ENCODE measurements at places on chromosomes 6 and 20.

- DNase-seq = no peak
Measured at GRCh38 chr20:54914995-54915394, 439.6 kb downstream of the DOK5 start.

DNA sequence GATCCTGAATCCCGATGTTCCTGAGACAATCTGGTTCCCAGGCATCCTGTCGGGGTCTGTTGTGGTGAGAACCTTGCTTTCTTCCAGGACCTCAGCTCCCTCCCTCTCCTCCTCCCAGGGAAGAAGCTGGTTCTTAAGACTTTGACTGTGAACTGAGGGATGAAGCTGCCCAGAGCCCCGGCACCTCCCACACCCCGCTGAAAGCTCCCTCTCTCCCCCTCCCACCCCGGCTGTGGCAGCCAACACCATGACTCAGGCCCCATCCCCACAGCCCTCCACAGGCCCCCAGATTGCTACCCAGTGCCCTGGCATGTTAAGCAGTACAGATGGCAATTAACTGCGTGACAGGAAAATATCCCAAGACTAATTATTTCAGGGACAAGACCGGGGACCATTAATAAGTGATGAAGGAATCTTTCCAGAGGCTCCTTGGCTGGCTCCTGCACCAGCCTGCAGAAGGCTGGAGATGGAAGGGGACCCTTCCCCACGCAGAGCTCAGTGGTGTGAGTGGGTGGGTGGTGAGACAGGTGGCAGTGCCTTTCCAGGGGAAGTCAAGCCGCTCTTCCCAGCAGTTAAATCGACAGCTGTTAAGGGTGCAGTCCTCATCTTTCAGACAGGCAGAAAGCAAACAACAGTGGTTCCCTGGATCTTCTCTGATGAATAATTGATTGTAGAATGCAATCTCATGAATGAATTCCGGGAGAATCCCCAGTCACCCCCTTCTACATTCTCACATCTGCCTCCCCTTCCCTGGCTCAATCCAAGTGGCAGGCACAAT lies 237.9 kb downstream of the LRFN2 start:
- no peak for DNase-seq

DNA sequence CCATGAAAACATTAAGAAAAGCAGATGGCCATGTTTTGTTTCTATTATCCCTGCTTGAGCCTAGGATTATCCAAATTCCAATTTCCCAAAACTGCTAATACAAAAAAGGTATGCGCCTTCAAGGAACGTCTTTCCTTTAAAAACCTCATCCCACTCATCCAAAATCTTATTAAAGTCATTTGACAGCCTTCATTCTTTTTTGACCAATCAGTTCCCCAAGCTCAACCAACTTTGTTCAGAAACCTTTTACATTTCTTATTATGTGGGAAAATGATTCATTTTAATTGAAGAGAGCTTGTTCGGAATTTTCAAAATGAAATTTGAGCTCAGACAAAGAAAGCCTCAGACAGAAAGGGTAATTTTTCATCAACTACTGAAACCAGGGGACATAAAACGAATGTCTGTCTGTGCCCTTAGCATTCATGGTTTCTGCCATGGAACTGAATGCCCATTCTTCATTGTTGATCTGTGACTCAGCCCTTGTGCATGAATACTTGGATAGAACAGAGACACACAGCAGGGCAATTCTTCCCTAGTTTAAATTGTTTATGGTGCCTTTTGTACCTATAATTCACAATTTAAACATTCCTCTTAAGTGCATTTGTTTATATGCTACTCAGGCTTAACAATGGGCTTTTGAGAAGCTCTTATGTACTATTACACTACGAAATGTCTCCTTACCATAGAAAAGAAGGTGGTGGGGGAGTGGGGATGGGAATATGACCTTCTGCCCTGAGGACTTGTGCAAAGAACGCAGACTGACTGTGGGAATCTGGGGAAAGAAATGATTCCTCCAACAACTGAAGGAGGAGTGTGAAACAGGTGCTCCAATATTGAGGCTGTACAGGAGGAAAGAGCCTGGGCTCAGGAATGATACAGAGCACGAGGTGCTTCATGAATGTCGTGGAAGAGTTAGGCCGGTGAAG lies 49.8 kb upstream of the ERVFRD-1 start:
- no peak for DNase-seq

DNA sequence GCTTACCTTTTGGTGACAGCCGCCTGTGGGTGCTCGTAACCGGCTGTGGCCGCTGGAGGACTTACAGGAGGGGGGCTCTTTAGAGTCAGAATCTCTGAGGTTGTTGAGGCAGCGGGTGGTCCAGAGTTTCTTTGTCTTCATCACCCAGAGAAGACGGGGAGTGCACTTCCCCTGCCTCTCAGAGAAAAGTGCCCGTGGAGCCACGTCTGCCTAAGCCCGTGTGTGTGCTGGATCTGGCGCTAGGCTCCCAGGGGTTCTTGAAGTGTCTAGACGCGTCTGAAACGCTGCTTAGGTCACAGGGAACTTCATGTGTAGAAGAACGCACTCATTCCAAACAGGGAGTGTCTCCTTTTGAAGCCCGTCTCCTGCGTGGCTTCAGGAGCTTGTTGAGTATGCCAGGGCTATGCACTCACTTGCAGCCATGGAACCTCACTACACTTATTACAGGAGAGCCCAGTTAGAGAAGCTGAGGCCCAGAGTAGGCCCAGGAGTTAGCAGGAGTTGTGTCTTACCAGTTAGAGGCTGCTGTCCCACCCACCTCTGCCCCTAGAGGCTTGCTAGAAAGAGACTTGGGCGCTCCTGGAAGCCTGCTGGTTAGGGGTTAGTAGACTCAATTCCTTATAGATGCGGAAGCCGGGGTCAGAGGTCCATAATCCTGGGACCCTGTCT lies 1.3 kb downstream of the LSM14B start:
- DNase-seq = no peak

- no peak for DNase-seq
Measured at GRCh38 chr6:25014369-25014768, 78.6 kb upstream of the RIPOR2 start.

DNA sequence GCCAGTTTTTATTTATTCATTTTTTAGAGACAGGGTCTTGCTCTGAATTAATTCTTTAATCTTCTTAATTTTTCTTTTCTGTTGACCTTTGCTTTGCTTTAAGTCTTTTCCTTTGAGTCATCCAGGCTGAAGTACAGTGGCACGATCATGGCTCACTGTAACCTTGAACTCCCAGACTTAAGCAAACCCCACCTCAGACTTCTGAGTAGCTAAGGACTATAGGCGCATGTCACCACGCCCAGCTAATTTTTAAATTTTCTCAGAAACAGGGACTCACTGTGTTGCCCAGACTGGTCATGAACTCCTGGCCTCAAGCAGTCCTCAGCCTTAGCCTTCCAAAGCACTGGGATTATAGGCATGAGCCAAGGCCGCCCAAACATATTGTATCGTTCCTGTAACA lies 71.3 kb upstream of the GNRH2 start:
- no peak for DNase-seq

- no peak for DNase-seq
Measured at GRCh38 chr6:159910342-159910741, 19.6 kb downstream of the MAS1 start.

- DNase-seq = no peak
Measured at GRCh38 chr20:48817367-48818030, 10.3 kb downstream of the PREX1 start.

DNA sequence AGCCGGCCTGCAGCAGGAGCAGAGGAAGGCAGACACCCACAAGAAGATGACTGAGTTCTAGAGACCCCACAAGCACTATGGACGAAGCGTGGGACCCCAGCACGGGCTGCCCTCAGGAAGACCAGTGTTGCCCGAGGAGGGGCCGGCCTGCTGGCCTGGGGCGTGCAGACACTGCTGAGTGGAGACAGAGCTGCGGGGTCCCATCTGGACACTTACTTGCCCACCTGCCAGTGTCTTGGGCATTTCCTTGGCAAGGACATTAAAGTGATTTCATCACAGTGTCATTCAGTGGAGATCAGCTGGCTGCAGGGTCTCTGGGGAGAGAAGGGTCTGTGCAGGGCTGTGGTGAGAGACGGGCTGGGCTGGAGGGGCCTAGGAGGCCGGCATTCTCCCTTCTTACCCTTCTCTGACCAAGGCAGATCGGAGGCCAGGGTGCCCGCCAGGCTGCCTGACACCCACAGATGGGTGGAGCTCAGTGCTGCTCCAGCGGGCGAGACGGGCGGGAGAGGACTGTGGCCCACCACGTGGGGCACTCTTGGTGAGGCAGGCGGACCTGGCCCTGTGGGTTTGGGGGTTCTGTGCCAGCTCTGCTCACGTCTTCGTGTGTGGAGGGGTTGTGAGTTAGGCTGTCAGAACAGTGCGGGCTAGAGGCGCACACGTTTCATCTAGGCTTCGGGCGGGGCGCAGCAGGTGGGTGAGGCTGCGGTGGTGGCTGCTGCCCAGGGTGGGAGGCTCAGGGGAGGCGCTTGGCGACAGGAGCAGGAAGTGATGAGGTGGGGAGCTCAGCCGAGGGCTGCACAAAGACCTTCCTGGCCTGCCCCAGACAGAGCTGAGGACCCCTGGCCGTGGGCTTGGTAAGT lies at the start of gene LIME1:
Gene LIME1, plus strand, starts transcription at position 806 of the 860 bp plus-strand sequence. CDS start 886 bp downstream, outside the sequence.
- DNase-seq = no peak

DNA sequence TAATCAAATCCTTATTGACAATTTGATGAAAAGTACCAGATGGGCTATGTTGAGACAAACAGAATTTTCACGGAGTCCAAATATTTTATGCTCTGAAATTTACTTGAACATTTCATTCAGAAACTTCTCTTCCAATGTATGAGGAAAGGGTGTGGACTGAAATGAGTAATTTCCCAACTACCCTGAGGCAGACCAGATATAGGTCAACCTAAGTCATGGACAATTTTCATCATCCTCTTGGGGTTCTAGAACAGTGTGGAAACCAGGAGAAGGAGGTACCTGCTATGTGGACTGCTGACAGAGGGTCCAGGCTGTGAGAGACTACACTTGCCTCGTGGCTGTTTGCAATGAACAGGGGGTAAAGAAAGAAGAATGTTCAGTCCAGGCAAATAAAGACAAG lies 323.0 kb downstream of the ESR1 start:
- DNase-seq = no peak

- DNase-seq = no peak
Measured at GRCh38 chr20:23669327-23669726, 19.5 kb downstream of the CST4 start.

- no peak for DNase-seq
Measured at GRCh38 chr6:44725070-44725469, 337.6 kb downstream of the CDC5L start.

DNA sequence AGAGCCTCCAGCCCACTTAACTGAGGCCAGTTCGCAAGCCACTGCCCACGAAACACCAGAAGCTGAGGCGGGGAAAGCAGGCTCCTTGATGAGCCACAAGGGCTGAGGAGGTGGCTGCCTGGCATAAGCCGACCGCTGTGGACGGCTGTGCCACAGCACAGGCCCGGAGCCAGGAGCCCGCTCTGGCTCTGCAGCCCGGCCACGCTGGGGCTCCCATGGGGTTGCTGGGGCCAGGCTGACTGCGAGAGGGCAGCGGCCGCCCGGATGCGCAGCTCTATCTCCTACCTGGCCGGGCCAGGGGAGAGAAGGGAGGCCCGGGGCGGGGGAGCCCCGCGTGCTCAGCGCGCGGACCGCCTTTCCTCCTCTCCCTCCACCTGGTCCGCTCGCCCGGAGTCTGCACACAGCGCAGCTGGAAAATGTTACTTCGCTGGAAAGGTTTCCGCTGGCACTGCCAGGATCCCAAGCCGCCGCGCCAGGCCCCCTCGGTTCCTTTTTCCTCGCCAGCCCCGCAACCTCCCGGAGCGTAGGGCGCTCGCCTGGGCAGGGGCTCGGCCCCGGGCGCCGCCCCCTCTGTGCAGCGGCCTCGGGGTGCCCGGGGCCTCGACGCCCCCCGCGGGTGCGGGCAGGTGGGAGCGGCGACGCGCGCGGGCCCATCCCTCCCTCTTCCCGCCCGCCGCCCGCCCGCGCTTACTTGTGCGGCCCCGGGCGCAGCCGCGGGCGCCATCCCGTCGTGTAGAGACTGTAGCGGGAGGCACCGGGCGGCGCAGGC lies 657 bp downstream of the EMILIN3 start:
- DNase-seq = no peak

- no peak for DNase-seq
Measured at GRCh38 chr6:166946125-166946524, 10.2 kb downstream of the RNASET2 start.

GRCh38 chr6:21666853-21667681 lies 73.5 kb downstream of the SOX4 start:
- DNase-seq = no peak

Measured in fibroblast of skin of left quadriceps (primary cell).